Endodermal cell (in vitro differentiated cells): ENCODE measurements at places on chromosomes 13 and 19. TPM values are rescaled to one million over a fixed set of nuclear protein-coding genes. Genes with fewer than 3 reads are reported as not detected.

DNA sequence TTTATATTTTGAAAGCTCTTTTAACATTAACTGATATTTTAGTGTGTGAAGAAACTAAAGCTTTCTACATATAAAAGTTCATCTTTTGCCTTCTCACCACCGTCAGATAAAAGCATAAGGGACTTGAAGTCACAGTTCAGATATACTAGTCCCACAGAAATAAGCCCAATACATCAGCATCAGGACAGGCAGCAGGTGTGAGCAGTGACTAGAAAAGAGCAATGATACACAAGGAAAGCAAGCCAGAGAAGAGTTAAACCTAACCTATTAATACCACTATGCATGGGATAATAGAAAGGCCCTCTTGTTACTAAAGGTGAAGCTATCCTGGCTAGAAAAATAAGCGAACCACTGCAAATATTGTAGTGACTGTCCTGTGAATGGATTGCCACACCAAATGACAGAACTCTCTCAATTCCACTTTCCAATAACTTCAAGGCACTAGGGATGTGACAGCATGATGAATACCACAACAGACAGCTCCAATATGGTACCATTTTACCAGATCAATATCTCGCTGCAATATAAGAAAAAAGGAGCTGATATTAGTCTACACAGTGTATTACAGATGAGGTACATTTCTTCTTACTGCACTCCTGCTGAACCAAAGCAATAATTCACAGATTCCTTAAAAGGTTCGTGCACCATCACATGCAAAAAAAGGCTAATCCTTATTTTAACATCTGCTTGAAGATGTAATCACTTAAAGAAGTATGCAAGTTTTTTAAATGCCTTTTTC lies 114.1 kb downstream of the DACH1 start:
- DNase-seq: no peak

- DNase-seq: peak; percentile 77
These were observed 81.4 kb downstream of the RNASEH2B start for GRCh38 chr13:50990818-50991506.

DNA sequence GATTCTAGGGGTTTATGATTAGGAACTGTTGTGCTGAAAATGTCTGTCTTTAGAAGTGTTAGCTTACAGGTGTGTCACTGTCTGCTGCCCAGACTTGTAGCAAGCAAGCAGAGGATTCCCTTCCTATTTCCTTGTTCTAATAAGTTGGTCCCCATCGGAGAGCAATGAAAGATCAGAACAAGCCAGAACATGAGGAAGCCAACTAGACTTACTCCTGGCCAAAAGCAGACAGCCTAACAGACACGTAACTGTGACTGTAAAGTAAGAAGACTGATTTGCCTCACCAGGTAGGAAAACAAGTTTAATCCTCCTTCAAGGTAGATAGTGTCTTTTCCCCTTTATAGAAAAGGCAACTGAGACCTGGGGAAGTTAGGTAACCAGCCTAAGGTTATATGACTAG lies 12.5 kb downstream of the POLR1D start:
- no peak for DNase-seq

DNA sequence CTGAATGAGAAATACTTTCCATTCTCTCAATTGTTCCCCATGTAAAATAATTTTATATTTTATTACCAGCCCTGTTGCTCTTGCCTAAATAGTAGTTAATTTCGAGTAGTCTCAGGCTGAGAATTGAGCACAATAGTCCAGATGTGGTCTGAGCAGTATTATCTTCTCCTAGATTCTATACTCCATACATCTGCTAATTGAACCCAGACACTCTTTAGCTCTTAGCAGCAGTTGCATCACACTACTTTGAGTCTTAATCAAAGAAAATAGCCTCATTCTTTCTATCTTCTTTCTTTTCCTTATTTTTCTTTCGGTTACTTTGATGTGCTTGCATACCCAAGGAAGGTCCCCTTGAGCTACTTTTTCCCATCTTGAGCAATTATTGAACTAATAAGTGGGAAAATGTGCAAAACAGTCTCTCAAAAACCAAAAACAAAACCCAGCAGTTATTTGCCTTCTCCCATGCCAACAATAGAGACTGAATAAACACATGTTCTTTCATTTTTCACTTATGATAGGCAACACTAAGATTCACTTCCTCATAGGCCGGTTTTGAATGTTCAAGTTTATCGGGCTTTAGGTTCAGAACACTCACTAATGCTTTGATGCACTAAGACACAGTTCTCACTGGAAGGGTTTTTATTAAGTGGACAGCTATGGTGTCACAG lies 204.5 kb downstream of the POU4F1 start:
- no peak for DNase-seq

DNA sequence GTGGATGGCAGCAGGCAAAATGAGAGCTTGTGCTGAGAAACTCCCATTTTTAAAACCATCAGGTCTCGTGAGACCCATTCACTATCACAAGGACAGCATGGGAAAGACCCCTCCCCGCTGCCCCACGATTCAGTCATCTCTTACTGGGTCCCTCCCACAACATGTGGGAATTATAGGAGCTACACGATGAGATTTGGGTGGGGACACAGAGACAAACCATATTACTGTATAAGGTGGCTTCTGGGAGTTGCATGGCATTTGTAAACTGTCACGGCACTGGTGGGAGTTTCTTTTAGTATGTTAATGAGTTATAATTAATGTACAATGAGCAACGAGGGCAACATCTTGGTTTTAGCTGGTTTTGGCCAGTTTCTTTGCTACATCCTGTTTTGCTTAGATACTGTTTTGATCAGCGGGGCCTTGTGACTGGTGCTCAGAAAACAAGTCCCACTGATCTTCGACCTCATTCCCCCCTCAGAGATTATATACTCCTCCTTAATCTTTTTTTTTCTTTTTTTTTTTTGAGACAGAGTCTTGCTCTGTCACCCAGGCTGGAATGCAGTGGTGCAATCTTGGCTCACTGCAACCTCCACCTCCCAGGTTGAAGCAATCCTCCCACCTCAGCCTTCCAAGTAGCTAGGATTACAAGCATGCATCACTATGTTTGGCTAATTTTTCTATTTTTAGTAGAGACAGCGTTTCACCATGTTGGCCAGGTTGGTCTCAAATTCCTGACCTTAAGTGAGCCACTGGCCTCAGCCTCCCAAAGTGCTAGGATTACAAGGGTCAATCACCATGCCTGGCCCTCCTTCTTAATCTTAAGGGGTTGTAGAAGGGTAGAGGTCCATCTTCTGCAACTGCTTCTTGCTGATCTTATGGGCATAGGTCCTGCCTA lies 21.3 kb upstream of the ZNF599 start:
- no peak for DNase-seq

GRCh38 chr13:59279028-59279427 lies 884.7 kb downstream of the DIAPH3 start:
- DNase-seq: no peak

DNA sequence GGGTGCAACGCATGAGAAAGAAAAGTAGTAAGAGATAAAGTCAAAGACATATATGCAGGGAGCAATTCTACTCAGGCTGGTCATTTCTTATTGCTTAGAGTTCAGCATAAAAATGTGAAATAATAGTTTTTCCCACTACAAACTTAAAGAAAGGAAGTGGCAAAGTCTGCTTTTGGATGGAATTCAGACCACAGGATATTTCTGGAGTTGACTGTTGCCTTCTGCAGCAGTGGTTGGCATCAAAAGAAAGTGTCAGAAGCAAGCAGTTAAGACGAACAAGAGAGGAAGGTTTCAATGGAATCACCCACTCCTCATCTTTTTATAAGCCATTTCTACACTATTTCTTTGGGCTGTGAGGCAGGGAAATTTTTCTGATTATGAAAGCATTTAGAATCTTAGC lies 36.2 kb upstream of the TRPC4 start:
- no peak for DNase-seq

- DNase-seq: no peak
These were observed 26.4 kb upstream of the SCEL start for GRCh38 chr13:77508959-77509620.

- DNase-seq: peak; percentile 87
These were observed 850 bp upstream of the CERS4 start for GRCh38 chr19:8208119-8208921.

DNA sequence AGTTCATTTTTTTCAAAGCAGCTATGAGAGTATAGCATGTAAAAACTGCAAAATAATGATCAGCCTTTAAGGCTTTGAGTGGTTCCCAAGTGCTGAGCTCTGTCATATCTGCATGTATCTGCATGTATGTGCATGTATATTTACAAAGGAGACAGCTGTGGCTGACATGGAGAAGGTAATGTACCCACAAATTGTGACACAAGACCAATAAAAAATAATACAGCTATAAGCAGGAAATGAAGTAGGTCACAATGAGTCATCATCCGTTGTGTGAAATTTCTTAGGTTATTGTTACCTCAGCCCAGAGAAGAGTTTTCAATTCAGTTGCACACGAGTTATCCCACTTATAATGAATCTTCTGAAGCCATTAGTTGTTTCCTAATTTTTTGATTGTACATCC lies 60.9 kb upstream of the MED4 start:
- DNase-seq: no peak

DNA sequence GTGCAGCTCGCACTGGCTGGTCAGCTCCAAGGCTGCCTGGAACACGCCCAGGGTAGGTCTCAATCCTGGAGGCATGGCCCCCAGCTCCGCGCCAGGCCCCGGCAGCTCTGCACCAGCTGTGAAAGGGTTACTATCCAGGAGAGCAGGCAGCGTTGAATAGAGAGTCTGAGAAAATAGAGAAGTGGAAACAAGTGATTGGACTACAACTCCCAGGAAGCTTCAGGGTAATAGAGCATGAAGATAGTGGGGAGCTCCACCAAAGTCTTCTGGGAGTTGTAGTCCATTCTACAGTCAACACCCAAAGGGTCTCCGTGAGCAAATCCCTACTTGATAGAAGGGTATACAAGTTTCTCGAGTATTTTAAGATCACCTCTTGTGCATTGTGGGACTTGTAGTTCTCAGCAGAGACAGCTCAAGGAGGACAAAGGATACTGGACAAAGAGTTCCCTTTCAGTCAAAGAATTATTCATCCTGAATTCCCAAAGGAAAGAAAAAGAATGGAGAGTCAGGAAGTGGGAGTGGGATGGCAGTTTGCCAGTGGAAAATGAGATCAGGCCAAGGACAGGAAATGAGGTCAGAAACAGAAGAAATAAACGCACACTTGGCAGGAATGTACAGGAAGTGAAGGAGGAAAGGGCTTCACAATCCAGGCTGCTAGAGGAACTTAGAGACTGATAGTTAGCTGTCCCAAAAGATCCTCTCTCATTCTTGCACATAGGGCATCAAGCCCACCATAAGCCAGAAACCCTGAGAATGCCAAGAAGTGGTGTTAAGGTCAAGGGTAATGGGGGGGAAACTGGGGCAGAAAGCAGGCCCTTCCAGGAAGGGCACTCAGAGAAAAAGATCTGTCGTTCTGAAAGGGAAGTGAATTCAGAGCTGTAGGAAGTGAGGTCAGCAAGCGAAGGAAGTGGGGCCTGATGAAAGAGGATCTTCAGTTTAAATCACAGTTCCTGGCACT lies 5.5 kb upstream of the MAMSTR start:
- DNase-seq: peak; percentile 69

DNA sequence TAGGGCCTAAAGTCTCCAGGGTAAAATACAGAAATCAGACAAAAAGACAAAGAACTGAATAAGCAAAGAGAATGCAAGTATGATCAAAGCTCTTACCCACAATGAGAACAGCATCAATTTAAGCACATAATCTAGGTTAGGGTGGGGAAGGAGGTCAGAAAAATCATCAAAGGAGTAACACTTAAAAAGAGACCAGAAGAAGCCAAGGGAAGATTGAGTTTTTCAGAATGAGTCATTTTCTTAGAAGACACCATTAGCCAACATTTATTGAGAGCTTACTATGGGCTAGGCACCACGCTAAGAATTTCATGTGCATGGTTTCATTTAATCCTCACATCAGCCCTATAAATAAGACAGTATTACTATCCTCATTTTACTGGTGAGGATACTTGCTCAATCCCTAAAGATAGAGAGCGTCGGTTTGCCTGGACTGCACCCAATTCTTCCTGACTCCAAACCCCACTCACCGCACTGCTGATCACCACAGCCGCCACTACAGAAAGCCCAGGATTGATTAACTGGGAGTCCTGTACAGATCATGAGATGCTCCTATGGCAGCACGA lies 1.7 kb upstream of the SHISA2 start:
- DNase-seq: no peak

DNA sequence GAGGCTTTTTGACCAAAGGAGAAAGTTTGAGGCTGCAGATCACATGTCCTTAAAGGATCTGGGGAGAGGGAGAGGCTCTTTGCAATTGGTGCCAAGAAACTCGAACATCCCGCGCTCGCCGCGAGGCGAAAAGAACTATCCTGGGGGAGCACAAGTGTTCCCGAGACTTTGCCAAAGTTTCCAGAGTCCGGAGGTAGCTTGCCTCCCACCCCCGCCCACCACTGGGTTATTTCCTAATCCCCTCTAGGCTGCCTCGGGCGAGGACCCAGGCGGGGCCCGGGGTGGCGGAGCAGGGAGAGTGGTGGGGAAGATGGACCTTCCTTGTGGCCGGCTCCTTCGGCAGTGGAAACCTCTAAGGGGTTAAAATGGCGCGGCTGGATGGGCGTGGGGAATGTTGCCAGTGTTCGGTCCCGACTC lies 114.5 kb downstream of the KCNRG start:
- no peak for DNase-seq

GRCh38 chr13:75836441-75836840 lies 200.3 kb downstream of the LMO7 start:
- no peak for DNase-seq

DNA sequence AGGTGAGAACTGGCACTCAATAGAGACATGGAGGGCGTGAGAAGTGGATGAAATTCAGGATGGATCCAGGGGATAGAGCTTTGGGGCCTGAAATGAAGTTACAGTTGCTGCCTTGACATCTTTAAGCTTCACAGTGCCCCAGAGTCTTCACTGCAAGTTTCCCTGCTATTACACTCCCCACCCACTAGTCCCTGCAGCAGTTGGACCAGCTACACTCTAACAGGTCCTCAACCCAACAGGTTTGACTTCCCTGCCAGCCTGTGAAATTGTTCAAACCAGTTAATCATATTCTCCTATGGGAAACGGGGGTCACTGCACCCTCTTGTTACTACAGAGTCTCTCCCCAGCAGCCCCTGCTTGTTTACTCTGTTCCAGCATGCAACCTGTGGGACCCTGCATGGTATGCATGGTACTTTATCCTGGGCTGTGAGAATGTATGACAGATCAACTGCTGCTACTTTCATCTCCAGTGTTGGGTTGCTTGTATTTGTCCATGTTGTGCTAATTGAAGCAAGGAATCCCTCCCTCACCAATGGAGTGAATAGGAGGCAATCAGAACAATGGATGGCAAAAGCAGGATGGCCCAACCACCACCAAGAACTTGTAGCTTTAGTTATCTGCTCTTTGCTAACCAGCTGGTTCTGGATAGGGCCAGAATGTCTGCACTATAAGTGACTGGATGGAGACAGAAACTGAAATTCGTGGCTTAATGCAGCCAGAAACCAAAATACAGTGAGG lies 314.2 kb downstream of the OLFM4 start:
- DNase-seq: peak; percentile 73

The ZNF492 gene
- total RNA-seq: not detected in 2 replicates

The CYP4F3 gene
- not detected in 3 replicates for total RNA-seq

The ZNF765 gene
- 17.7 to 35.9 TPM (median 31.8 TPM) in 3 replicates for total RNA-seq

The ZNF155 gene
- 7.1 and 9.7 TPM in 2 replicates for total RNA-seq

The CHST8 gene
- total RNA-seq: 1.6 to 2.5 TPM (median 2.3 TPM) in 3 replicates

The FUT6 gene
- not detected in 3 replicates for total RNA-seq
